ENCODE measurements at places on chromosomes 1 and 21.

- DNase-seq = no peak
Measured at GRCh38 chr1:237281481-237281880, 239.5 kb downstream of the RYR2 start.

- DNase-seq = no peak
Measured at GRCh38 chr1:69523461-69523860, 44.3 kb upstream of the LRRC7 start.

DNA sequence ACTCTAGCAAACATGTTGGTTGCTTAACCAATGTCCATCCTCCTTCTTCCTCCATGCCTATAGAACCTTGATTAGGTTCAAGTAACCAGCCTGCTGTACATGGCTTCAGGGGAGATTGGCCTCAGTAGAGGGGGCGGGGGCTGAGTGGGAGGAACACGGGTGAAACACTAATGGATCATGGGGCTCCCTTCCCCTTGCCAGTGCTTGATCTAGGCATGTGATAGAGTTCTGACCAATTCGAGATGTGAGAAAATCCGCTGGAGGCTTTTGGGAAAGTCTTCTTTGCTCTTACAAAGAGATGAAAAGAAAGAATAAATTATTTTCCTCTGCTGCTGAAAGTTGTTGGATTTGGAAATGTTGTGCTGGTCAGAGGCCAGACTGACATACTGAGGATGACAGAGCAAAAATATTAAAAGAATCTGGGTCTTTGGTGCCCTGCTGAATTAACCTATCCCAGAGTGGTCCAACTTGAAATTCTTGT is 5.2 kb upstream of the OTUD7B start:
- no peak for DNase-seq

DNA sequence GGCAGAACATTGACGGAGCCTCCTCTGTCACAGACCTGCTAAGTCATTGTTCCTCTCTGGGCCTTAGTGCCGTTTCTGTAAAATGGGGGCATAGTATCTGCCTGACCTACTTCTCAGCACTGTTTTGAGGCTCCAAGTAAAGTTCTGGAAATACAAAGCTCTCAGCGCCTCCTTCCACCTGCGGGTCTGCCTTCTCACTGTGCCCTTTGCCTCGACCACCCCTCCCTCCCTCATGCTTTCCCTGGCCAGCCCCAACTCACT is 15.4 kb upstream of the WASF2 start:
- DNase-seq = no peak

- no peak for DNase-seq
Measured at GRCh38 chr1:57348921-57349320, 74.9 kb downstream of the DAB1 start.

GRCh38 chr1:244254467-244254866 is 197.2 kb downstream of the ADSS2 start:
- no peak for DNase-seq

DNA sequence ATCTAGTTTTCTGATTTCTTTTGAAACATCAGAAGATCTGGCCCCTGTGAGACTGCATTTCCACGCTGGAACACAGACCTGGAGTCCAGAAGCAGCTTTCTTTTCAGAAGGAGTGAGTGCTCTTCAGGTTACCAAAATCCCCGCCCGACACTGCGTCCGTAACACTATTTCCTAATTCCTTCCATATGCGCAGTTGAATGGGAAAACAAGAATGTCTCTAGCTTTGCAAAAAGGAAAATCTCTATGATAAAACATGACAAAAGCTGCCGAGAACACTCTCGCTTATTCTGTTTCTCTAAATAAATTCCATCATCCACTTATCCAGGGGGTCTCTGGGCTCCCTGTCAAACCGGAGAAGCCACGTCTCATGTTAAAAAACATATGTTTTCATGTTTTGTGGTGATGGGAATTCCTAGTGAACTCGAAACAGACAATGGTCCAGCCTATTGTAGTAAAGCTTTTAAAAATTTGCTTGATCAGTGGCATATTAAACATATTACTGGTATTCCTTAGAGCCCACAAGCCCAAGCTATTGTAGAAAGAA is 67.7 kb downstream of the PLD5 start:
- no peak for DNase-seq

DNA sequence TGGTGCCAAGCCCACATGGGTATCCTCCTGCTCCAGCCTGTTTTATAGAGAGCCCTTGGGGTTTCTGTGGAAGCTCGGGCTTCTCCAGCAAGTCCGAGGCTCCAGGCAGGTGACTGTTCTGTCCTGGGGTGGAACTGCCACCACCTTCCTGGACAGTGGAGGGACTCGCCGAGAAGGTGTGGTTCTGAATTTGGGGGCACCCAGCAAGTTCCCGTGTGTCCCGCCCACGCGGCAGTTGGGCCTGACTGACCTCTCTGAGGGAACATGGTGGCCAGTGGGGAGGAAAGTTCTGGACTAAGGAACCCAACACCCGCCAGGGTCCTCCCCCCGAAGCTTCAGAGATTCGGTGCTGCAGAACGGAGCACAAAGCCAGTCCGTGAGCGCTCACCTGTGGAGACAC is 158.1 kb upstream of the C1orf174 start:
- no peak for DNase-seq

DNA sequence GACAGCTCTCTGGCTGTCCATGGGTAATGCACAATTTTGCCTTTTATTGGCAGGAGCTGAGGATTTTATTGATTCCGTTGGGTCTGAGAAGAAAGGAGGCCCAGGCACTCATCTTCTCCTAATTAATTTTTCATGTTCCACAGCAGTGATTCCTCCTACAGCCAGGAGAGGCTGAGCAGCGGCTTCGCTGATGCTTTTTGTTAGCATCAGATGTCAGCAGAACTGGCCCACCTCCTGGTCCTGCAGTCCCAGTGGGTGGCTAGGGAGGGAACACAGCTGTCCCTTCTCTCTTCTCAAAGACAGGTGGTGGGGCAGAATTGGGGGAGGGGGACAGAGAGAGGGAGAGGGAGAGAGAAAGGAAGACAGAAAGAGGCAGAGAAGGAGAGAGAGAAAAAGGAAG is 5.7 kb downstream of the MT1HL1 start:
- DNase-seq = no peak

DNA sequence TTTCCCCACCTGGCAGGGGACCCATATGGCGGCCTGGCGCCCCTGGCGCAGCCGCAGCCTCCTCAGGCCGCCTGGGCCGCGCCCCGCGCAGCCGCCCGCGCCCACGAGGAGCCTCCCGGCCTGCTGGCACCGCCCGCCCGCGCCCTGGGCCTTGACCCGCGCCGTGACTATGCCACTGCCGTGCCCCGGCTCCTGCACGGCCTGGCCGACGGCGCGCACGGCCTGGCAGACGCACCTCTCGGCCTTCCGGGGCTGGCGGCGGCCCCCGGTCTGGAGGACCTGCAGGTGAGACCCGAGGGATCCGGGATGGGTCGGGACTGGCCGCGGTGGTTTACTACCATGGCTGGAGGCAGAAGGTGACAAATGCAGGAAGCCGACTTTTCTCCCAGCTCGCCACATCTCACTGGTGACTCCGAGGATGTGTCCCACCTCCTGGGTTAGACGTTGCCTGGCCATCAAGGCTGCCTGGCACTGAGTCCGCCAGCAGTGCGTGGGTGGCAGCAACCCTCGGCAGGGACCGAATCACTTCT is 1.1 kb downstream of the TFAP2E start:
- DNase-seq = no peak

DNA sequence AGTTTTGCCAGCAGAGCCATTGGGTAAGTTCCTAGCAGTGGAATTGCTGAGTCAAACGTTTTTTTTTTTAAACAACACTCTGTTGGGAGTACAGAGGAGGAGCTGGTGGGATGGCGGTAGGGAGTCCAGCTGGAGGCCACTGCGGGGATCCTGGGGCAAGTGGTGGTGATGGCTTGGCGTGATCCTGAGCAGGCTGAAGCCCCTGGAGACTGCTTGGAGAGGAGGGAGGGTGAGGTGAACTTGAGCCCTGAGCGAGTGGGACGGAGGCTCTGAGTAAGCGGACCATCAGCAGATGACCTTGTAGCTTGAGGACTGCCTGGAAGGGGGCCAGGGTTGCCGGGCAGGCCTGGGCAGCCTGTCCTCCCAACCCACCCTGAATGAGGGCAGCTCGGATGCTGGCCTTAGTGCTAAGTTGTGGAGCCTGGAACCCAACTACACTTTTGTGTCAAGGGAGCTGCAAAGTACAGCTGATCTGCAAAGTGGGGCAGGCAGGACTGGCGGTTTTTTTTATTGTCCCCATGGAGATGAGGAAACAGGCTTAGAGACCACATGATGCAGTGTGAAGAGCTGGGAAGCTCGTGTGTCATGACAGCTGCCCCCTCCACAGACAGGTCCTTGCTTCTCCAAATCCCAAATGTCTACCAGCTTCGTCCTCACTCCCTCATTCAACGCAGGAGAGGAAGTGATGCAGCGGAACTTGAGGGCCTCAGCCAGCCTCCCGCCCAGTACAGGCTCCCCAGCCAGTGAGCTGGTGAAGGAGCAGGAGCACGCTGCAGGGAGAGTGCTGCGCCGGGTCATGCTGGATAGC is 20.2 kb downstream of the MRPL37 start:
- no peak for DNase-seq
